ENCODE measurements at places on chromosomes 6 and 20.

DNA sequence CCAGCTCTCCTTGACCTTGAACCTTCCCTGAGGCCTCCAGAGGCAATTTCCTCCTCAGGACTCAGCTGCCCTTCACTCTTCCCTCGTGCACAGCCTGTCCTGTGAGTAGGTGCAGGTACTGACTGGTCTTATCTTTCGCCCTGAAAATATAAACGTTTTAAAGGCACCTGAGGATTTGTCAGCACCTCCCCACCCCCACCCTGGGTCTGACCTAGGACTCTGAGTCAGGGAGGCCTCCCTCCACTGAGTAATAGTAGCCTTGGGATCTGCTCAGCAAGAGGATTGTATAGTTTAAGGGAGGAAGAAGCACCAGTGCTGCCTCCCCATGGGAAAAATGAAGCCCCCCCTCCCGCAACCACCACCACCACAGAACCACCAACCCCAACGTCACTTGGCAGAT, 54.6 kb downstream of the PPARD start:
- DNase-seq, result no peak

DNA sequence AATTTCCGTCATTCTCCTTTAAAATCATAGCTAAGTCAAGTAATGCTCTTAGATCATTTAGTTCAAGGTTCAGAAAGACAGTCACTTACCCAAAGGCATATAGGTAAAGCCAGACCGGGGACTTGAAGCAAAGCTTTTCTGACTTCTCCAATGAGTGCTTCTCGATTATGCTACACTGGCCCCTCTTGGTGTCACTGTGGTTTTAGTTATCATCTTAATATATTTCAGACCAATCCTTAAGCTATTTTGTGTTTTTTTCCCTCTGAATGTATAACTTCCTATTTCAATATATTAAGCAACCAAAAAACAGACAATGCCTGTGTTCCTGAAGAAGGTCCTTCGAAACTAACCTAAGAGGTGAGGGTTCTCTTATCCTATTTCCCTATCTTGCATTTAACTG, 3.9 kb downstream of the PRDM1 start:
- peak; percentile 53 for DNase-seq

DNA sequence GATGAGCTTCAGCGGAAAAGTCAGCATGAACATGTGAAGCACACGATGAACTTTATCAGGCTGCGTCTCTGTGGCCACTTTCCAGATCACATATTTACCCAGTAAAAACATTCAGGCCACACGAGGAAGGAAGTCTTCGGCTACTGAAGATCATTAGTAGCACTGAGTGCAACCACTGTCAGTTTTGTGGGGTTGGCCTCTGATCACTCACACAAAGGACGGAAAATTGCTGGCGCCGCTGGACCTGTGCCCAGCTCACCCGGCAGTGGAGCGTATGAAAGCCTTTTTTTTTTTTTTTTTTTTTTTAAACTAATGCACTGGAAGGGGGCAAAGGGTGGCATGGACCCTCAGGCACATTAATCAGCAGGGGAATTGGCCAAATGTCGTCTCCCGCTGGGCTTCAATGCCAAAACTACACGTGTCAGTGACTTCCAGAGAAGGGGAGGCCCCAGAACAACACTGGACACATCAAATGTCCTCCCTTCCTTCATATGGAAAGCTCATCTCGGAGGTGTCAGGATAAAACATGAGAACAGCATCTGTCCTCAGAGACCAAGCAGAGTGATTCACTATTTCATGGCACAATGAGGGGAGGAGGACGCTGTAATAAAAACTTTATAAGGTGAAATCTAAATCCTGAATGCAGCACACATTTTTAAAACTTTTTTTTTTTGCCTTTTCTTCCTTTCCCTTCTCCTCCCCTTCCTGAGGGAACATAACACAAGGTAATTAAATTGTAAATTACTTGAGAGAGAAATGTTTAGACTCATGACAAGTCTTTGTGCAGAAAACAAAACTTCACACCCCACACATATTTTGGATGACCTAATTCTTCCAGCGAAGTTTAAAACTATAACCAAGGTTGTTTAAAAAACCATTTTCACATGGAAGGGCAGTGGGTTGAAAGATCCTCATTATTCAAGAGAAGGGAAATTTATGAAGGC, 223.4 kb downstream of the FOXC1 start:
- DNase-seq, result no peak

- no peak for DNase-seq
Observed at GRCh38 chr20:19074356-19074755, 138.1 kb upstream of the SLC24A3 start.

DNA sequence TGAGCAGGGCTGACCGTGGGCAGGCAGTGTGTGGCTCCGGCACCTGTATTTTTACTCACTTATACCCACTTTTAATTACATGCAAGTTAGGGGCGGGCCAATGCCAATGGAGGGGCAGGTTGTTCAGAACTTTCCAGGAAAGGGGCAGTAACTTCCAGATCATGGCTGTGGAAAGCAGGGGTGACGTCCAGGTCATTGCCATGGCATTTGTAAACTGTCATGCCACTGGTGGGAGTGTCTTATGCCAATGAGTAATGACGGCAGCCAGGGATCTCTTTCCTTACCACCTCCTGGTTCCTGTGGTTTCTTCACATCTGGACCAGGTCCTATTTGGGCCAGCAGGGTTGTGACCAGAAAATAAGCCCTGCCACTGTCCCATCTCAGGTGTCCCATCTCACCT, 258.7 kb downstream of the THBS2 start:
- DNase-seq, result no peak

DNA sequence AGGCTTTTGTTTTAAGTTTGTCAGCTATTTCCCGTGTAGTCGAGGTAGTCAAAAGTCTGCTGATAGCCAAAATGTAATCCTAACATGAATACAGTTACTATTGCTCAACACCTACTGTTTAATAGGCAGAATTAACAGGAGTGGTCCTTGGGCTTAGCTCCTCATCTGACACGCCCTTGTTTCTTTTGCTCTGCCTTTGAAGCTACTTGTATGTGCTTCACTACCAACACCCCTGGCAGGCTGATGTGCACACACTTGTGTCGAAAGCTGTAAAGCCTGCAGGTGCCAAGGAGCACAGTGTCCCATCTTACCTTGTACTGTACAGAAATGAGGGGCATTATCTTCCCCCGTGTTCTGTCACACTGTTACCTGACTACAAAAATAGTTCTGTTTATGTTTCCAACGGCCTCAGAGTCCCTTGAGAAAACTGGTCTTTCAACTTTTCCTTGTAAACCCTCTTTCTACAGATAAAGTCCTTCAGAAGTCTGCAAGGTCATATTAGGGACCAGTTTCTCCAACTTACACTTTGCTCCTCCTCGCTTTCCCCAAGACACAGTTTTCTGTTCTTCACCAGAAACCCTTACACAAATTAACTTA, 9.3 kb downstream of the SDHAF4 start:
- no peak for DNase-seq

GRCh38 chr6:26525838-26526237, 12.3 kb upstream of the HMGN4 start:
- DNase-seq, result no peak
